ENCODE measurements at places on chromosomes 4 and X. TPM values are rescaled to one million over a fixed set of nuclear protein-coding genes. Genes with fewer than 3 reads are reported as not detected.

The SLC49A3 gene
- total RNA-seq, result not detected

The MAGEB10 gene
- total RNA-seq, result not detected

The BCORL1 gene
- total RNA-seq, result 10.5 TPM

The TREX2 gene
- total RNA-seq, result 1.7 TPM

The FAM184B gene
- total RNA-seq, result 0.07 TPM

The GAB3 gene
- total RNA-seq, result 0.70 TPM

The NAP1L3 gene
- 0.25 TPM for total RNA-seq

The FGF13 gene
- total RNA-seq, result not detected

The ANXA3 gene
- 92.0 TPM for total RNA-seq

The AKAP14 gene
- total RNA-seq, result not detected

The WAS gene
- total RNA-seq, result 0.52 TPM

The SPANXC gene
- 0.74 TPM for total RNA-seq

The FAM149A gene
- total RNA-seq, result 0.98 TPM

The CT55 gene
- total RNA-seq, result not detected

The LDOC1 gene
- total RNA-seq, result 105 TPM

The CAMK2D gene
- 14.5 TPM for total RNA-seq

The DIPK2B gene
- total RNA-seq, result not detected

The MMRN1 gene
- not detected for total RNA-seq

The ARHGAP36 gene
- total RNA-seq, result not detected

The DCAF12L2 gene
- total RNA-seq, result 0.07 TPM

The EGFL6 gene
- total RNA-seq, result not detected

The HTR2C gene
- not detected for total RNA-seq

The STPG2 gene
- not detected for total RNA-seq

The FATE1 gene
- total RNA-seq, result not detected

The SPANXD gene
- not detected for total RNA-seq
